NCI-H748 treated with DMSO at 0.1 percent for 48 hours (cell line): ENCODE measurements at places on chromosomes 6 and 20.

DNA sequence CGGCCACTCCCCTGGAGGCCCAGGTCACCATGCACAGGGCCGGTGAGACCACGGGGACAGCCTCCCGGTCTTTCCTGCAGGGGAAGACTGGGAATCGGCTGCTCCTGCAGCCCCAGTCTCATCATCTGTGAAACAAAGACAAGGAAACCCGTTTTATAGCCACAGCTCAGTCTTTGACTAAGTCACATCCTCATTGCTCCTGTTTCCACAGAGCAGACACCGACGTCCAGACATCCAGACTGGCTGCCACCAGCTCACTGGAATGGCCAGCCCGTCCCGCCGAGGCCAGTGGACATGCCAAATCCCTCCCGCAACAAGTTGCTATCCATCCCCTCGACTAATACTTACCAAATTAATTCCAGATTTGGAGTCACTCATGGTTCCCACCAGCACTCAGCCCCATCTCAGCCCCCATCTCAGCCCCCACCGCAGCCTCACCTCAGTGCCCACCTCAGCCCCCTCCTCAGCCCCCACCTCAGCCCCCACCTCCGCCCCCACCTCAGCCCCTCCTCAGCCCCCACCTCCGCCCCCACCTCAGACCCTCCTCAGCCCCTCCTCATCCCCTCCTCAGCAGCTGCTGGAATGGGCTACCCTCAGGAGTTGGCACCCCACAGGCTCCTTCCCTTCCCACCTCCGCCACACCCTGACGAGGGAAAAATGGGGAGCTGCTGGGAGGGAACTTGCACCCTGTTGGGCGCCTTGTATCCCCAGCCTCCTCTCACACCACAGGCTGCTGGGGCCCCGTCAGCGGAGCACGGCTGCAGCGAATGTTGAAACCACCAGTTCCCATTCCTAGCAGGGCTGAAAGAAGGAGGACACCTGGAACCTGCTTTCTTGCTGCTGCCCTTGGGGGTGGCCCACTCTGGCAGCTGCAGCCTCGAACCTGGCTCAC lies 48.7 kb downstream of the YTHDF1 start:
- no peak for DNase-seq

- no peak for DNase-seq
Observed at GRCh38 chr6:137894779-137895385, 27.8 kb downstream of the TNFAIP3 start.

DNA sequence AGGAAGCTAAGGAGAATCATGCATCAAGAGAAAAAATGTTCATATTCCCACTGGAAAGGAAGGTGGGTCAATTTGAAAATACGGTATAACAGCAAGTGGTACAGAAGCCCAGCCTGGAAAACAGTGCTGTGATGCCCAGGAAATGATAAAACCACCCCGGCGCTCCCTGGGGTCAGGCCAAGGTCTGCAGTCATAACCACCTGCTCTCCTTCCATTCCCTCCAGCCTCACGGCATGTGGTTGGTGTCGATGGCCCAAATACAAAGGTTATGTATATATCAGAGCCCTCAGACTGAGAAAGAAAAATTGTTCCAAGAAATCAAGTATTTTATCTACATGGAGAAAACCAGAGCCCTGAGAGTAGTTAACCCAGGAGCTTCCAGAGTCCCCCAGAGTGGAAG lies 208.1 kb upstream of the CDYL start:
- no peak for DNase-seq

- DNase-seq: no peak
Observed at GRCh38 chr6:116475141-116475540, 14.0 kb downstream of the CALHM6 start.

- DNase-seq: no peak
Observed at GRCh38 chr20:10336959-10337729, 96.9 kb downstream of the MKKS start.

DNA sequence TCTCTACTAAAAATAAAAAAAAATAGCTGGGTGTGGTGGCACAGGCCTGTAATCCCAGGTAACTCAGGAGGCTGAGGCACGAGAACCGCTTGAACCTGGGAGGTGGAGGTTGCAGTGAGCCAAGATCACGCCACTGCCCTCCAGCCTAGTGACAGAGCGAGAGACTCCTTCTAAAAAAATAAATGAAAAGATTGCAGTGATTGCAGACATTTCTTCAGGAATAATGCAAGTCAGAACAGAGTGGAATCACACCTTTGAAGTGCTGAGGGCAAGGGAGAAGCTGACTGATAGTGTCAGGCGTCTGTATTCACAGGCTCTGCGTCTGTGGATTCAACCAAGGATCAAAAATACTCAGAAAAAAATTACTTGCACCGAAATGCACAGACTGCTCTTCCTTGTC lies 2.6 kb upstream of the TCFL5 start:
- no peak for DNase-seq

DNA sequence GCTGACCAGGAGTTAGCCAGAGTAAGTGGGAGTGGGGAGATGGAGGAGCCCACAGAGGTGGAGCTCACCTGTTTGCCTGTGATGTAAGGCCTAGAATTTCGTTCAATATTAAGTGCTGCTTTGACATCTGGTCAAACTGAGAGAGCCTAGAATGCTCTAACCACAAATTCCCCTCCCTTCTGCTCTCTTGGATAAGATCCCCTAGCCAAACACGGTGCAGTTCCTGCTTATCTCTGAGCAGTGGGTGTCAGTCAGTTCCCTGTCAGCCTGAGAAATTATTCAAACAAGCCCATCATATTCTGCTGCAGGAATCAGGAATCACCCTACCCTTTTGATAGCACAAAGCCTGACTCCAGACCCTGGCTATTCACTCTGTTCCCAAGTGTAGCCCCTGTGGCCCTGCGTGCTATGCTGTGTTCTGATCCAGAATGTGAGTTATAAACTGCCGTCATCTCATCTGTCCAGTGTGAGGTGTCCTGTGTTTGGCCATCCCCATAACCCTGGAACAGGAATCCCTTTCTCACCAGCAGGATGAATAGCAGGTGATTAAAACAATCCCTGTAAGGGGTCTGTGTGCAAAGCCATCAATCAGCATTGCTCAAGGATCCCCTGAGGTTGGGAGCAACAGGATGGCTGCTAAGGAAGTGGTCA lies 31.8 kb upstream of the ZNF133 start:
- DNase-seq: no peak

- peak; percentile 11 for DNase-seq
Observed at GRCh38 chr6:159691133-159691962, 1.7 kb downstream of the SOD2 start.

DNA sequence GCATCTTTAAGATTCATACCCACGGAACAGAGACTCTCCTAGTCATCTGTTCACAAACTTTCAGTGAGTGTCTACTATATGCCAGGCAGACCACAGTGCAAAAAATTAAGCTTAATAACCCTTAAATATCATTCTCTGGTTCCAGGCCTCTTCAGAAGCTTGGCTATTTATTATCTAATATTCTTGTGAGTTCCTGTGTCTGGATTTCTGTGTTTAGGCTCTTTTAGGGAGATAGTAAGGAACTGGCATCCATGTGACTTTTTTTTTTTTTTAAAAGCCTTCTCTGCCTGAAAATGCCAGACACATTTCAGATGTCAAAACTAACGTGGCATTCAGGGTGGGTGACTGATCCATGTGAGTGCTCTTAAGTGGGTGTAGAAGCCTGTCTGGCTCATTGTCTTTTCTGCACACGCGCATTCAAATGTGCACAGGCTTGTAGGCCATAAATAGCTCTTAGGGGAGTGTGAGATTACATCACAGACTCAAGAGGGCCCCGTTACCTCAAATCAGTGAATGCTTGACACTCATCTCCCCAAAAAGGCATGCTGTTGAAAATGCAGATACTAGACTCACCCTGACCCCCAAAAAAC lies 141.9 kb downstream of the GMPR start:
- no peak for DNase-seq

DNA sequence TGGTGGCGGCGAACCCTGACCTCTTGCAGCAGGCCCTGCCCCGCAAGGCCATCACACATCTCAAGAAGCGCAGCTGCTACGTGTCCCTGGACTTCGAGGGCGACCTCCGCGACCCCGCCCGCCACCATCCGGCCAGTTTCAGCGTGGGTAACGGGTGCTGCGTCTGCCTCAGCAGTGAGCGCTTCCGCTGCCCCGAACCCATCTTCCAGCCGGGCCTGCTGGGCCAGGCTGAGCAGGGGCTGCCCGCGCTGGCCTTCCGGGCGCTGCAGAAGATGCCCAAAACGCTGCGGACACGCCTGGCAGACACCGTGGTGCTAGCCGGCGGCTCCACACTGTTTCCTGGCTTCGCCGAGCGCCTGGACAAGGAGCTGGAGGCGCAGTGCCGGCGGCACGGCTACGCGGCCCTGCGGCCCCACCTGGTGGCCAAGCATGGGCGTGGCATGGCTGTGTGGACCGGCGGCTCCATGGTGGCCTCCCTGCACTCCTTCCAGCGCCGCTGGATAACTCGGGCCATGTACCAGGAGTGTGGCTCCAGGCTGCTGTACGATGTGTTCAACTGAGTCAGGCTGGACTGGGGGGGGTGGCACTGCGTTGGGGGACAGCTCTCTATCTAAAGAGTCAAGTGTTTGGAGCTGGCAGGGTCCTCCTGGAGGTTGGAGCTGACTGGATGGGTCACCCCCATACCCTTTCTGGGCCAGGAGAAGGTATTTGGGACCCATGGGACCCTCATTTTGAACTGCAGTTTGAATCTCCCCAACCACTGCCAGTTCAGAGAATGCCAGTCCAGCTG lies 1.1 kb downstream of the ACTL10 start:
- peak; percentile 50 for DNase-seq

DNA sequence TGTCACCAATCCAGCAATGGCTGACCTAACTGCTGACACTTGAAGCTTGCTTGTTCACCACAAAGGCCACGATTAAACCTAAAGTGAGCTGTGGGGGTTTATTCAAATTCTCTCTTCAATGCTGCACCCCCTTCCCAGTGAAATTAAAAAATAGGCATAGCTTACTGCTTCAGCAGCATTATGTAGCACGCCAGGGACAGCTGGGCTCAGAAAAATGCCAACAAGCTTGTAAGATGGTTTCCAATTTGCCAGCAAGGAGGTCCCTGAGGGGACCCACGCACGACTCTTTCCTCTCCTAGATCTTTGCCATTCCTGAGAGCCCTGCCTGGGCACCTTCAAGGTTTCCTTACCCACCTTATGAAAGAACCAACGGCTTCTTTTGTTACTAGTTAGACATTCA lies 113.5 kb upstream of the CDH4 start:
- no peak for DNase-seq

GRCh38 chr6:53584726-53585125 lies 39.8 kb upstream of the GCLC start:
- no peak for DNase-seq

GRCh38 chr6:24935366-24936152 lies at the start of gene RIPOR2:
Gene RIPOR2, minus strand, starts transcription at chr6:24935960. Its CDS starts 62 bp downstream, at chr6:24935898.
- DNase-seq: no peak

GRCh38 chr20:16158090-16158975 lies 414.9 kb downstream of the KIF16B start:
- no peak for DNase-seq
